ENCODE measurements at places on chromosomes 11 and 22. TPM values are rescaled to one million over a fixed set of nuclear protein-coding genes. Genes with fewer than 3 reads are reported as not detected.

AMOTL1 gene
- total RNA-seq, result 40.8 TPM

VSIG10L2 gene
- total RNA-seq, result not detected

CREB3L1 gene
- total RNA-seq, result 17.0 TPM

KCNJ4 gene
- total RNA-seq, result not detected

TENM4 gene
- total RNA-seq, result 15.6 TPM

TANGO2 gene
- 73.6 TPM for total RNA-seq

CTSW gene
- total RNA-seq, result 0.12 TPM

SEPTIN5 gene
- 25.6 TPM for total RNA-seq

MISFA gene
- total RNA-seq, result 0.31 TPM

CRYBA4 gene
- total RNA-seq, result not detected

RTCB gene
- 101 TPM for total RNA-seq

PRG3 gene
- total RNA-seq, result not detected

DDX25 gene
- not detected for total RNA-seq

PLAAT2 gene
- total RNA-seq, result not detected

DEPDC7 gene
- 5.8 TPM for total RNA-seq

OR4S1 gene
- not detected for total RNA-seq

EWSR1 gene
- total RNA-seq, result 136 TPM

KIF18A gene
- total RNA-seq, result 7.8 TPM

BARX2 gene
- total RNA-seq, result not detected

B4GALNT4 gene
- under 0.01 TPM for total RNA-seq

OR52N2 gene
- total RNA-seq, result not detected

EHD1 gene
- total RNA-seq, result 110 TPM

GNAZ gene
- total RNA-seq, result 1.8 TPM

SAAL1 gene
- total RNA-seq, result 11.9 TPM

GAL3ST1 gene
- total RNA-seq, result not detected

TIGD3 gene
- total RNA-seq, result not detected

PHOX2A gene
- not detected for total RNA-seq

CAPN5 gene
- 28.3 TPM for total RNA-seq

PNPLA3 gene
- total RNA-seq, result 2.4 TPM

EMID1 gene
- total RNA-seq, result not detected

OR1S2 gene
- total RNA-seq, result not detected

NDUFV1 gene
- 209 TPM for total RNA-seq

FXYD2 gene
- total RNA-seq, result not detected

OR2AT4 gene
- not detected for total RNA-seq

MRPL21 gene
- total RNA-seq, result 58.6 TPM

SMIM35 gene
- not detected for total RNA-seq

NAV2 gene
- 11.5 TPM for total RNA-seq

MS4A7 gene
- not detected for total RNA-seq

GLYATL2 gene
- 1.2 TPM for total RNA-seq

LDHAL6A gene
- not detected for total RNA-seq

OR56A1 gene
- total RNA-seq, result not detected

NXPE4 gene
- total RNA-seq, result not detected

TRIM48 gene
- total RNA-seq, result not detected

E2F8 gene
- 0.79 TPM for total RNA-seq

GAL3ST3 gene
- not detected for total RNA-seq

KCTD14 gene
- 0.25 TPM for total RNA-seq

Measured in aortic smooth muscle cell (primary cell).